Stomach (tissue), 19 donors: ENCODE measurements at places on chromosomes 11 and 22.

- H3K4me1 ChIP-seq = no peaks in the 10 kb centered on the region
- no peak overlapping the region for H3K4me3 ChIP-seq
- no peak overlapping the region for H3K27ac ChIP-seq
Measured at GRCh38 chr22:43689356-43689755, 122.7 kb downstream of the EFCAB6 start.

DNA sequence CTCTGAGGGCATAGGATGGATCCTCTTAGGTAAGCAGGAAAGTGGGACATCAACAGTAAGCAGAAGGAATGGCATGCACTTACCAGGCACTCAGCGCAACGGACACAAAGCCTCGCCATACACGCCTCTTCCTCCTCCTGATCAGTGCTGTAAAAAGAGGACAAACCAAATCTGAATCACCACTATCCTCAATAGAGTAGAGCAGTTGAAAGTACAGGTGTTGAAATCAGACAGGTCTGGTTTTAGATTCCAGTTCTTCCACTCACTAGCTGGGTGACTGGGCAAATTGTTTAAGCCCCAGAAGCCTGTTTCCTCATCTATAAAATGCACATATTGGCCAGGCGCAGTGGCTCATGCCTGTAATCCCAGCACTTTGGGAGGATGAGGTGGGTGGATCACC, 8.6 kb upstream of the JAML start:
- peaks cover 34% of the 10 kb centered on the region for H3K4me1 ChIP-seq
- H3K27me3 ChIP-seq = no peaks in the 10 kb centered on the region
- DNase-seq = no peak
- H3K4me3 ChIP-seq = no peak overlapping the region
- peaks cover 52% of the 10 kb centered on the region for H3K36me3 ChIP-seq

DNA sequence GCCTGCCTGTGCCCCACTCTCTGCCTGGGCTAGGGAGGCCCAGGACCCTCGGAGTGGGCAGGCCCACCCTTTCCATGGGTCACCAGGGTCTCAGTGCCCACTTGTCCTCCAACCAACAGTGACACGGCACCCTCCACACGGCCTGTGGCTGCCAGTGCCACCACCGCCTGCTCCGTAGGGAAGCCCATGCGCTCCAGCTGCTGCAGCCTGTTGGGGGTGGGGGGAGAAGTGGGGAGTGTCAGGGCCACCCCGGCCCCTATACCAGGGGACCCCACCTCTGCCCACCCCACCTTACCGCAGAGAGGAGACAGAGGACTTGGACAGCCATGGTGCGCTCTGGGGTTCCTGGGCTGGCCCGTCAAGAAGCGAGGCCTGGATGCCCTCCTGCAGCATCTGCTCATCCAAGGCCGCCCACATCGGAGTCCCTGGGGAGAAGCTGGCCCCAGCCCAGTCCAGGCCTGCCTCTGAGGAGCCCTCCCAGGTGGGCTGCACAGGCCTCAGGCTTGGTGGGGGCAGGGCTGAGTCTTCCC, 7.7 kb downstream of the RHBDD3 start:
- no peaks in the 10 kb centered on the region for H3K4me1 ChIP-seq
- H3K36me3 ChIP-seq = no peaks in the 10 kb centered on the region
- H3K27ac ChIP-seq = no peak overlapping the region
- no peak for DNase-seq
- H3K4me3 ChIP-seq = no peak overlapping the region
- H3K27me3 ChIP-seq = no peaks in the 10 kb centered on the region

- no peaks in the 10 kb centered on the region for H3K27me3 ChIP-seq
- DNase-seq = no peak
- no peak overlapping the region for H3K27ac ChIP-seq
- H3K4me3 ChIP-seq = no peak overlapping the region
- no peaks in the 10 kb centered on the region for H3K36me3 ChIP-seq
- H3K4me1 ChIP-seq = peaks cover 20% of the 10 kb centered on the region
Measured at GRCh38 chr22:28241656-28242290, 322.7 kb upstream of the PITPNB start.

DNA sequence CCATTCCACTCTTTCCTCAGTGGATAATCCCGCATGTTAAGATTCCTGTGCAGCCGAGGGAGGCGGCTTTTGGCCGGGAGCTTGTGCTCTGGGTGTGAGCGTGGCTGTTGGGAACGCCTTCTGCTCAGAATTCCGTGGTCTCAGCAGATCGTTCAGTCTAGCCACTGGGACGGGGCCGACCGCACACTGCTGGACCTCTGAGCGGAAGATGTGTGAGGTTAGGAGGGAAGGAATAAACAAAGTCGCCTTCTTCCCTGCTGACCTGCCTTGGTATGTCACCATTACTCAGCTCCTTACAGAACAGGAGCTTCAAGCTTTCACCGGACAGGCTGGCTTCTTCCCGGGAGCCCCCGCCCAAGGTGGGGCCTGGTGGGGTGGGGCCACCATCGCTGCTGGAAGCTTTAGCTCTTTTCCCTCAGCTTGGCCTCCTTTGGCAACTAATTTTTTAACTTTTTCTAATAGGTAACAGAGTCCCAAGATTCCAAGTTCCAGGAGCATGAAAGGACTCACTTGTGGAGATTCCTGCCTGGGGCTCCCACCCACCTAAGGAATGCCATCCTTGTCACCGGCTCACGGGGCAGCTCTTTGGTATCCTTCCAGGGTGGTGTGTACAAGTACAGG, 22.5 kb upstream of the SEPTIN5 start:
- DNase-seq = no peak
- H3K4me1 ChIP-seq = no peaks in the 10 kb centered on the region
- peak overlapping the region; percentile 8 for H3K4me3 ChIP-seq
- H3K27me3 ChIP-seq = peaks cover 5% of the 10 kb centered on the region
- H3K27ac ChIP-seq = peak overlapping the region; percentile 14

GRCh38 chr11:72243173-72244059, 560 bp downstream of the PHOX2A start:
- no peak overlapping the region for H3K4me3 ChIP-seq
- H3K27me3 ChIP-seq = peaks cover 62% of the 10 kb centered on the region
- no peaks in the 10 kb centered on the region for H3K36me3 ChIP-seq
- peaks cover 34% of the 10 kb centered on the region for H3K4me1 ChIP-seq

GRCh38 chr11:92473736-92474135, 249.1 kb downstream of the FAT3 start:
- DNase-seq = no peak
- no peaks in the 10 kb centered on the region for H3K4me1 ChIP-seq
- H3K27me3 ChIP-seq = no peaks in the 10 kb centered on the region
- H3K4me3 ChIP-seq = no peak overlapping the region
- H3K36me3 ChIP-seq = no peaks in the 10 kb centered on the region
- no peak overlapping the region for H3K27ac ChIP-seq

GRCh38 chr11:103997082-103997481, 39.4 kb upstream of the DDI1 start:
- H3K36me3 ChIP-seq = no peaks in the 10 kb centered on the region
- no peaks in the 10 kb centered on the region for H3K4me1 ChIP-seq
- no peaks in the 10 kb centered on the region for H3K27me3 ChIP-seq
- no peak for DNase-seq
- no peak overlapping the region for H3K4me3 ChIP-seq

GRCh38 chr22:25366876-25367466, 147.5 kb downstream of the CRYBB2 start:
- no peaks in the 10 kb centered on the region for H3K36me3 ChIP-seq
- H3K27me3 ChIP-seq = no peaks in the 10 kb centered on the region
- H3K27ac ChIP-seq = no peak overlapping the region
- peaks cover 26% of the 10 kb centered on the region for H3K4me1 ChIP-seq
- DNase-seq = no peak

DNA sequence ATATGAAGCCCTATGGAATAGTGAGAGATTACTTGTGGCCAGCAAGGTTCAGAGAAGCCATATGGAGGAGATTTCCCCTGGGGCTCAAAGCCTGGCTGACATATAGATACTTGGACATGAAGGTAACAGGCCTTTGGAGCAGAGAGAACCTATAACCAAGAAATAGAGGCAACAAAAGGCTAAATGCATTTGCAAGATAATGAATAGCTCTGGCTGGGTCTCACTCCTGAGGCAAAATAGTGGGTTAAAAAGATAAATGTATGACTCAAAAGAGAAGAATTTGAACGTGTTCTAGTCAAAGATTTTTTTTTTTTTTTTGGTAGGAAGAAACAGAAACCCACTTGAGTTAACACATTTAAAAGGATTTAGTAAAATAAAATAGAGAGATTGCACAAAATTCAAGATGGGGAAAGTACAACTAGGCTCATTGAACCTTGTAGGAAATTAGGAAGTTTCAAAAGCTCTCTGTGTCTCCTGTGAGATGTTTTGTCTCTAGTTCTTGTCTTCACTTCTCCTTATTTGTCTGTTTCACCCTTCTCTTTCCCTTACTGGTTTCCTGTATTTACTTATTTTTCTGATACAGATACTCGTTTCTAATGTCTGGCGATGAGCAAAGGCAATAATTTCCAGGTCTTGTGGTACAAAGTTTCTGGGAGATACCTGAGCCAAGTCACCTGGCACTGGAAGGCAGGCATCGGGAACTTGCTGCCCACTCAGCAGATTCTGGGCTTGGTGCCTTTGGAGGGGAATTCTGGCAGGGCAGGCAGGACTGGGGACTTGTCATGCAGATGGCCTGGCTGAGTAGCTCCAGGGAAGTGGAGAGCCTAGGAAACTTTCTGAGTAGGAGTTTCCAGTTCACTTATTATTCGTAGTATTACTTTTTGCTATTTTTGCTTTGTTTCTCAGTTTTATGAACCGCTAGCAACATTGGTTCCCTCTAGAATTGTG, 49.2 kb upstream of the SESN3 start:
- H3K36me3 ChIP-seq = no peaks in the 10 kb centered on the region
- DNase-seq = no peak
- H3K27ac ChIP-seq = no peak overlapping the region
- no peak overlapping the region for H3K4me3 ChIP-seq
- no peaks in the 10 kb centered on the region for H3K4me1 ChIP-seq
- no peaks in the 10 kb centered on the region for H3K27me3 ChIP-seq

DNA sequence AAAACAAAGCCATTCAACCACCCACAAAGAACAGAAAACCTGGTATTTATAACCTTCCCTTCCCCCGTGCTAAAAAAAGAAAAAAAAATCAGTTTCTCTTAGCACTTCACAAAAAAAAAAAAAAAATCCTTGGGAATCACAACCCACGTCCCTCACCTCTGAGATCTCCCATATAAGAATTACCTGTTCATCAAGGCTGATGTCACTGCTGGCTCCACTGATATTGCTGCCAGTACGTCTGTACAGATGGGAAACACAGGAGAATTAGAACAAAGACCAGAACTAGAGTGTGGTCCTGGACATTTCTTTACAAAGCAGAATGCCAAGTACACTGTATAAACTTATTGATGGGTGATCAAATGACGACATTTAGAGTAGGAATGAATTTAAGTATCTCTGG, 14.9 kb downstream of the OSBP start:
- H3K4me3 ChIP-seq = no peak overlapping the region
- H3K27ac ChIP-seq = no peak overlapping the region
- H3K4me1 ChIP-seq = no peaks in the 10 kb centered on the region
- no peaks in the 10 kb centered on the region for H3K27me3 ChIP-seq
- no peak for DNase-seq

DNA sequence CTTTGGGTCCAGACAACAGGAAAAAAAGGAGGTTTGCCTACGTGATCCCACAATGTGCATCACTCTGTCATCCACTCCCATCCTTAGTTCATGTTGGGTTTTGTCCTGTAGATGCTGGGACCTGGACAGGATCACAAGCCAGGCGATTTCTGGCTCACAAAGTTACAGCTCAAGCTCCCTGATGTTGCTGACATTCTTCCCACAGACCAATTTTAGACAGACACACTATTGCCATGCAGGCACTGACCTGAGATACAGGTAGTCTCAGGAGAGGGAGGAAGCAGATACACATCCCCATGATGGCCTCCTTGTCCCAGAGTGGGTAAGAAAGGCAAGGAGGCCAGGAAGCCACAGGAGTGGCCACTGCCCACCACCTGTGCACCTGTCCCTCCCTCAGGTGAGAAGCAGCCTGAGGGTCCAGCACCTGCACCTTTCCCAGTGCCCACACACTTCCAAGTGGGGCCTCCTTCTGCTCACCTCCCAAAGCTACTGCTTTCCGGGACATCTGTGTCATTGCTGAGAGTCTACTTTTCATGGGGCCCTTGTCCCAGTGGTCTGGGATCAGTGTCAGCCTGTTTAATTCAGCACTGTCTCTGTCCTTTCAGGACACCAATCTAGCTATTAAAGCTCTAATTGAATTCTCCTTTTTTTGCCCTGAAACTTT, 52.0 kb upstream of the TOP3B start:
- no peak for DNase-seq
- no peaks in the 10 kb centered on the region for H3K36me3 ChIP-seq
- no peaks in the 10 kb centered on the region for H3K4me1 ChIP-seq
- peaks cover under 1% of the 10 kb centered on the region for H3K27me3 ChIP-seq
- no peak overlapping the region for H3K4me3 ChIP-seq

- H3K4me1 ChIP-seq = peaks cover 42% of the 10 kb centered on the region
- H3K36me3 ChIP-seq = peaks cover 85% of the 10 kb centered on the region
- DNase-seq = no peak
- no peak overlapping the region for H3K4me3 ChIP-seq
Measured at GRCh38 chr11:35223991-35224390, 85.0 kb downstream of the CD44 start.

GRCh38 chr22:39388261-39389011, 11.1 kb upstream of the TAB1 start:
- H3K27me3 ChIP-seq = peaks cover 21% of the 10 kb centered on the region
- peak overlapping the region; percentile 58 for H3K4me3 ChIP-seq
- H3K27ac ChIP-seq = peak overlapping the region; percentile 38
- H3K36me3 ChIP-seq = no peaks in the 10 kb centered on the region
- DNase-seq = peak; percentile 76
- H3K4me1 ChIP-seq = no peaks in the 10 kb centered on the region

GRCh38 chr11:106854429-106854828, 163.8 kb downstream of the GUCY1A2 start:
- H3K36me3 ChIP-seq = no peaks in the 10 kb centered on the region
- H3K27ac ChIP-seq = no peak overlapping the region
- H3K4me3 ChIP-seq = no peak overlapping the region
- DNase-seq = no peak
- no peaks in the 10 kb centered on the region for H3K4me1 ChIP-seq

- peaks cover 10% of the 10 kb centered on the region for H3K36me3 ChIP-seq
- peaks cover 42% of the 10 kb centered on the region for H3K4me1 ChIP-seq
- H3K27ac ChIP-seq = peak overlapping the region; percentile 98
- peak overlapping the region; percentile 96 for H3K4me3 ChIP-seq
Measured at GRCh38 chr11:124801014-124801413, 808 bp upstream of the MSANTD2 start.

GRCh38 chr11:105177658-105178057, 38.1 kb upstream of the CARD18 start:
- peaks cover 8% of the 10 kb centered on the region for H3K4me1 ChIP-seq
- H3K27me3 ChIP-seq = no peaks in the 10 kb centered on the region
- DNase-seq = peak; percentile 46
- H3K4me3 ChIP-seq = no peak overlapping the region
- H3K36me3 ChIP-seq = no peaks in the 10 kb centered on the region

GRCh38 chr11:110303414-110303826, 7.0 kb upstream of the RDX start:
- H3K4me1 ChIP-seq = peaks cover 6% of the 10 kb centered on the region
- DNase-seq = no peak
- H3K4me3 ChIP-seq = no peak overlapping the region
- no peak overlapping the region for H3K27ac ChIP-seq

GRCh38 chr11:111761036-111761435, 5.2 kb downstream of the PPP2R1B start:
- H3K4me1 ChIP-seq = peaks cover 12% of the 10 kb centered on the region
- no peaks in the 10 kb centered on the region for H3K27me3 ChIP-seq
- no peak for DNase-seq
- H3K4me3 ChIP-seq = no peak overlapping the region
- H3K36me3 ChIP-seq = peaks cover 80% of the 10 kb centered on the region

- DNase-seq = no peak
- H3K27ac ChIP-seq = no peak overlapping the region
- H3K27me3 ChIP-seq = no peaks in the 10 kb centered on the region
- no peaks in the 10 kb centered on the region for H3K4me1 ChIP-seq
- H3K4me3 ChIP-seq = no peak overlapping the region
- peaks cover 7% of the 10 kb centered on the region for H3K36me3 ChIP-seq
Measured at GRCh38 chr11:71962428-71963038, 33.7 kb downstream of the RNF121 start.
